ENCODE measurements at places on chromosomes 6 and 20.
A peak's percentile ranks its signal among the peaks of the same experiment; 100 is the strongest.

DNA sequence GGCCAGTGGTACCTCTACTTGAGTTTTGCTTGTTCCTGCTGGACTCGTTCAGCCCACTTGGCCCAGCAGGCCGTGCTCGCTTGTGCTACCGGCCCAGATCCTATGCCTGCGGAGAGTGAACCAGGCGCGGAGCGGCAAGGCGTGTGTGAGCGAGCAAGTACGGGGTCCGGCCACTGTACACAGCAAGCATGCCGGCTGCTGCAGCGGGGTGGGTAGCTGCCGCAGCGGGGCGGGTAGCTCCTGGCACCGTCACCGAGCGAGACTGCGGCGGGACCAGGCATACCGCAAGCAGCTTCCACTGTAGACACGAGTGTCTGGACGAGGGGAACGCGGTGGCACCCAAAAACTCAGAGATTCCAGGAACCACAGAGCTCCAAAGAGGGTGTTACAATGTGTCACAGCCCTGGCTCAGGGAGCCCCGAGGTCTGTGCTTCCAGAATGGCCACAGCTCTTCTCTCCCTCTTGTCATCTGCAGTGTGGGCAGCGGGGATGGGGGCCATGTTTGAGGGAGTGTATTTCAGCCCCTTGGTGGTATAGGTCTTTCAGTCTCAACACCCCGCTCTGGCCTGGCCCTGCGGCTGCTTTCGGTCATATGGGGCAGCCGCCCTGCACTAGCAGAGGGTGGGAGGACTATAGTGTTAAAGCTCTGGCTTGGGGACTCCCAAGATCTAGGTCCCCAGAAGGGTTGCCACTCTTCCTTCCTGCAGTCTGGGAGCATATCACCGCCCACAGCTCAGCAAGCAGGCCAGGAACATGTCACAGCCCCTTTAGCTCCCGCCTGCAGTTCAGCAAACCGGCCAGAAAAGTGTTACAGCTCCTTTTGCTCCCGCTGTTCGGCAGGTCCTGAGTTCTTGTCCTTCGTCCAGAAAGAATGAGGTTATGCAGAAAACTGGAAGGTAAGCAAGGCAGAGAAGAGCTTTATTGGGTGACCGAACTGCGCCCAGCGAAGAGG lies 6.1 kb upstream of the RWDD1 start:
- DNase-seq = peak; percentile 12

- no peak for DNase-seq
Measured at GRCh38 chr20:50632236-50632635, 59.1 kb downstream of the RIPOR3 start.

- no peak for DNase-seq
Measured at GRCh38 chr6:101626269-101626668, 232.8 kb downstream of the GRIK2 start.

DNA sequence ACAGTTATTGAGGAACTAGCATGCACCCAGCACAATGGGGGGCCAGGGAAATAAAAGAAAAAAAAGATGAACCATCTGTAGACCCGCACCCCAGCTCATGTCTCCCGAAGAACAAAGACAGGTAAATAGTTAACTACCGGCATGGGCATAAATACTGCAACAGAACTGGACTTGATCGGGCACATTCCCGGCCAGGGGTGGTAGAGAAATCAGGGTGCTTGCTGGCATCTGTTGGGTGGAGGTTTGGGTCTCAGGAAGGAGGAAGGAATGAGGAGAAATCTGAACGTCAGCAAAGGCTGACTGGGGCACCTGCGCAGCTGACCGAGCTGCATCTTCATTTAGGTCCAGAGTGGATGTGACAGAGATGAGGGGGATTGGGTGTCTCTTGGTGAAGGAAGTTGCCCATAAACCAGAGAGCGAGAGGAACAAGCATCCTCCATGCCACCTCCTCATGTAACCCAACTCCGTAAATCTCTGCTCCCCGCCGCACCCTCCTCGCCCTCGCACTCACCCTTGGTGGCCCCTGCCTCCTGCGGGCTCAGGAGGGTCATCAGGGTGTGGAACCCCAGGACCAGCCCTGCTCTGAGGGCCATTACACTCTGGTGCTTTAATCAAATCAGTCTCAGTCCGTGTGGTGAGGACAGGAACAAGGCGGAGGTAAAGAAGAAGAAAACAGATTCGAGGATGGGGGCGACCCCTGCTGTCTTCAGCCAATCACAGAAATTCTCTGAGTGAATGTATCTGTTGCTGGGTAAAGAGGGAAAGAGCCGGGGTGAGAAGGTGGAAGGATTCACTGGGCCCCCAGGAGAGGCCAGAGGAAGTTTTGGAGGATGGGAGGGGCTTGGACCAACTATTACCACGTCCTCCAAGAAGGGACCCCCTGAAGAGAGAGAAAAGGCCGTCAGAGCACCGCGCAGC lies at the start of gene HLA-DOA:
Gene HLA-DOA, minus strand, starts transcription at position 648 of the 918 bp plus-strand sequence.
- no peak for DNase-seq

- no peak for DNase-seq
Measured at GRCh38 chr6:26216886-26217713, 129.9 kb downstream of the HFE start.

DNA sequence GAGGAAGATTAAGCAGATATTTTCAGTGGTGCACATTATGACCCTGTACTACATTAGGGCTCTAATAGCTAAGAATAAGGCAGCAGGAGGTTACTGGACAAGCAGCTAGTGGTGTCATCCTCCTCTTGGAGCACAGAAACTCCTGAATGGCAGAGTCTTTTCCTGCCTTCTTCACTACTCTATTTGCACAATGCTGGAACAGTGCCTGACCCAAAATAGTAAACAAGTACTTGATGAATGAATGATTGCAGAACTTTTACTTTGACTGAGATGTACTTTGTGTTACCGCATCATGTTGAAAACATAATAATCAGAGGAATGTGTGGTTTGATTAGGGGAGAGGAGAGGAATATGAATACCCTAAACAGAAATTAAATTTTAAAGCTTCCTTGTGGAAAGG lies 30.0 kb upstream of the UST start:
- DNase-seq = no peak

DNA sequence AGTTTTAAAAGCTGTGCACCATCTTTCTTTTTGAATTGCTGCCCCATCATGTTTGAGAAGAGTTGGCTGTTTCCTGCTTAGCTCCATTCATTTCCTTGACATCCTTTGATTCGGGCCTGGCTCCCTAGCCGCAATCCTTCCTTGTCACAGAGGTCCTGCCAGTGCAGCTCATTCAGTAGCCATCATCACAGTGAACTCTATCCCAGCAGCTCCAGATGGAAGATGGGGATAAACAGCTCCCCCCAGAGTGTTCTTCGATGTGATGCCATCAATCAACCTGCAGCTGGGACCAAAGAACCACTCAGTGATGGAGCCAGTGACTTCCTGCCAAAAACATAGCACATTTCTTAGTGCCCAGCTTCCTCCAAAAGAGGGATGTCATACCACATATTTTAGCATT lies 158.8 kb downstream of the FRK start:
- DNase-seq = no peak

DNA sequence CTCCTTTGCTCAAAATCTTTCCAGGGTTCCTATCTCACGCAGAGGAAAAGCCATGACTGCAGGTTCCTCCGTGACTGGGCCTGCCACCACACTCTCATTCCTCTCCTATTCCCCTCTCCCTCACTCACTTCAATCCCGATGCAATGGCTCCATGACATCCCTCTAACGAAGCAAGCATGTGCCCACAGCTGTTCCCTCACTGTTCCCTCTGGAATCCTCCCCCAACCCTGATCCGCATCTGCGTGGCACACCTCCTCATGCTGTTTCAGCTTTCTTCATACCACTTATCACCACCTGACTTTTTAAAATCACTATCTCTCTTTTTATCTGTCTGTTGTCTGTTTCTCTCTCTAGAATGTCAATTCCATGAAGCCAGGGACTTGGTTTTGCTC lies 25.5 kb downstream of the ANGPT4 start:
- no peak for DNase-seq

DNA sequence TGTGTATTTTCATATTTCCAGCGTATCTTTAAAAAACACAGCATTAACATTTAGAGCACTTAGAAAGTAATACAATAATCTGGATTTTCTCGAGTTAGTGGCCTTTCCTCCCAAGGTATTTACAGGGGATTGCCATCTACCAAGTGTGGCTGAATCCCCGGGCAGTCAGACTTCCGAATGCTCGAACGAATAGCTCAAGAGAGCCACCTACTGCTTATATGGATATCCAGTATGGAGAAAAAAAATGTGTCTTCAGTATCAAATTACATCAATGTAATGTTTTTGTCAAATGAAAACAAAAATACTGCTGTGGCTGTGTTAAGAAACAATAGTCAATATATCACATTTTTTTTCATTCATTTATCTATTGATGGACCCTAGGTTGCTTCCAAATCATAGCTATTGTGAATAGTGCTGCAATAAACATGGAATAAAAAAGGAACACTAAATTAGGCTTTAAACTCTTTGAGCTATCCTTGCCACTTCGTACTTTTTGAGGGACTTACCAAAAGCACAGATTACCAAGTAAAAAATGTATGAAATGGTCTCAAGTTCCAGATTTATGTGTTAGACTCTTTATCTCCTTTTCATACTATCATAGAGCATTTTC lies 654.5 kb upstream of the PTCHD4 start:
- no peak for DNase-seq

DNA sequence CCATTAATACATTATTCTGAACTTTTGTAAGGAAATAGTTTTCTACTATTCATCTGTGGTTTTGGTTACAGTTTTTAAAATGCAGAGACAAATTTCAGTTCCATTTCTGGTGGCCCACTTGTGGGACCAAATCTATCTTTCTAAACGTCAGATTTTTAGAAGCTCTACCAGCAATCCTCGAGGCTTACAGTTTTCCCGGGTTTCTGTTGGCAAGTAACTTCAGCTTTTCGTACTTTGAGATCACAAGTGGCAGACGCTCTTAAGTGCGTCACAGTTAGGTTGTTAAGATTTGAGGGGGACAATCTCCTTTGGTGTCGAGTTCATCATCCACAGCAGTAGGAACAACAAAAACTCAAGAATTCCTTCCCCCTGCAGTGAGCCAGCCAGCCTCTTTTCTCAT lies 60.0 kb downstream of the JARID2 start:
- DNase-seq = no peak

GRCh38 chr20:48722737-48723191 lies 105.0 kb downstream of the PREX1 start:
- no peak for DNase-seq

Data from stimulated activated CD4-positive, alpha-beta T cell treated with anti-CD3 and anti-CD28 coated beads, TNF-alpha, amount 100 ng/mL, for 24 hours (primary cell).